ENCODE measurements at places on chromosomes 6 and 20.

DNA sequence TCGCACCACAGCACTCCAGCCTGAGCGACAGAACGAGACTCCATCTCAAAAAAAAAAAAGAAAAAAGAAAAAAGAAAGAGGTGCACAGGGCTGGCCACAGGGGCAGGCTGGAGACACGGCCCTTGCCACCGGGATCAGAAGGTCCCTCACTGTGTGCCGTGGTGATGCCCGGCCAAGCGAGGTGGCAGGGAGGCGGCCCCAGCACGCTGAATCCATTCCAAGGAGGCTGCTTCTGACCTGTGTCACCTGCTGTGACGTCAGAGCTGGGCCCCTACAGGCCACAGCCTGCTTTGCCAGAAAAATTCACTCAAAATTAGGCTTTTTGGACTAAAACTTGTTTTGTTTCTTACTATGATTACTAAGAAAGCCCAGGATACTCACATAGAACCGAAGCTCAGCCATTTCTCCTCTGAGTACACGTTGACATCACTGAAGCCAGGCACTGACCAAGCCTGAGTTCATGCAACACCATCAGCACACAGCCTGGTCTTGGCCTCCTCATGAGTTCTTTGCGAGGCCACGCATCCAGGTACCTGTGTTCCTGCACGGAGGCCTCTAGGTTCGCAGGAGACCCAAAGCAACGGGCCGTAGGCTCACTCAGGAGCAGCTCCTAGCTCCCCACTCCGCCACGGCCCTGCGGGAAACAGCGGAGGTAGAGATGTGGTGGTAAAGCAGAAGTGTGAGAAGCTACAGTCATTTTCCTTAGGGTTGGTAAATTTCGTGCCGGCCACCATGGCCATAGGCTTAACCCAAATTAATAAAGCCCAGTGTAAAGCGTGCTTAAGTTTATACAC, 67.8 kb downstream of the THBS2 start:
- DNase-seq, result no peak

GRCh38 chr6:95413789-95414188, 163.5 kb upstream of the MANEA start:
- DNase-seq, result no peak

GRCh38 chr6:100276311-100277057, 188.2 kb downstream of the SIM1 start:
- DNase-seq, result no peak

DNA sequence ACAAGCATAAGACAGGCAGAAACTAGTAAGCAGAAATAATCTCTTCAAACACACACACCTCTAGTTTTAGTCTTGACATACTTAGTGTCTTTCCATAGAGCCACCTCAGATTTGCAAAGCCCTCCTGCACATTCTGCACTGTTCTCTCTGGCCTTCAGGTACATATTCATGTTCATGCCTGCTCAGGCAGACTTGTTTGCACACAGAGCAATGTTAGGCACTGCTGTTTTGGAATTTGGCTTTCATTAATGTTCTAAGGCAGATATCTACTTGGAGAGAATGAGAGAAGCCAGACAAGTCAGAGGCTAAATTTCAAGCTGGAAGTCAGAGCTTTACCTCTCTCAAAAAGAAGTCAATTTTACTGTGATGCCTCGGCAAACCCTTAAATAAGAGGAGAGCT, 21.3 kb upstream of the DST start:
- no peak for DNase-seq

DNA sequence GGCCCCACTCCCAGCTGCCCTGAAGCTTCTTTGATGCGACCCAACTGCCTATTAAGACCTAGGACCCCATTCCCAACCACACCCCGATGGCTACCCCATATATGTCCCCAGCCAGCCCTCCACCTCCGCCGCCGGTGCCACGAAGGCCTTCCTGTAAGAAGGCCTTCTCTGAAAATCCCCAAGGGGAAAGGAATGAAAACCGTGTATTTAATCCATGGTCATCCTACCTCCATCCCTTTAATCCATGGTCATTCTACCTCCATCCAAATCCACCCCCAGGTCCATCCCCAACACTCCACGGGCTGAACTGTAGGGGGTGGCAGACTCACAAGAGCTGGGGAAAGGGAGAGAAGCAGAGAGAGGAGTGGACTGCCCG, 545 bp upstream of the VSX1 start:
- no peak for DNase-seq

- DNase-seq, result no peak
Measured at GRCh38 chr6:157779705-157780604, 43.1 kb upstream of the SNX9 start.

DNA sequence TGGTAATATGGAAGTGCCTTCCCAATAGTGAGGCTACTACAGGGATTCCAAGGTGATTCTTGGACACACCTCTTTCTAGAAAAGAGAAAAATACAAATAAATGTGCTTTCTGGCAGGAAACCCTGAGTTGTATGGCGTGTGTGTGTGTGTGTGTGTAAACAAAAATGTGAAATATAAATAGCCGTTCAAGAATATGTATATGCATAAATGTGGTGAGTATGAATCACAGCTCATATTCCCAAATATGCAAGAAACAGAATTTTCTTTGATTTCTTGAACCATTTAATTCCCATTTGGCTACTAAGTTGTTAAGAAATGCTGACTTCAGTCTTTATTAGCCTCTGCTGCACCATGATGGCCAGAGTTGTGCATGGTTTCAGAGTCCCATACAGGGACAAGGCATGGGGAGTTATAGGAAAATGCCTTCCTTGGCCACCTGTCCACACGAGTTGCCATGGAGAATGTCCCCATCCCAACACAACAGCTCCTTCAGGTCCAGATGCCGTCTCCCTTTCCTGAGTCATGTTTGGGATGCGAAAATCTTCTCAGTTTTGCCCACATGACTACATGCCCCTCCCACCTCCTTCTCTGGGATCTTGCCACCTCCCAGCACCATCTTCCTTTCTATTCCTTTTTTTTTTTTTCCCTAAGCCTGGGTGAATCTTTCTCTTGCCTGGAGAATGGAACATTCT, 312.4 kb upstream of the ECI2 start:
- no peak for DNase-seq

DNA sequence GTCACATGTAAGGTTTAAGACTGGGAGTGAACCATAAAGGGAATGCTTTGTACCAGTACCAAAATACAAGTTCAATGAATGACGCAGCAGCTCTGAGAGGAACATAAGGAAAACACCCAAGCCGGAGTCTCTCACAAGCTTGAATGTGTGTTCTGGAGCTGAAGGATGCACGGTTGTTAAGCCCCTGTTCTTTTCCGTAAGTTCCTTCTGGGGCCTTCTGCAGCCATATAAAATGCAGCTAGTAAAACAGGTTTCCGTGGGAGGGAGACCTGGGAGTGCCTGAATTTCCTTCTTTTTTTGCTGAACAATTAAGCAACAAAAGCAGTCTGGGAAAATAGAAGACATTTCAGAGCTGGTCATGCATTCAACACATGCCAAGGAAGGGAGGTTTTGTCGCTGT, 73.2 kb upstream of the JAG1 start:
- DNase-seq, result no peak

DNA sequence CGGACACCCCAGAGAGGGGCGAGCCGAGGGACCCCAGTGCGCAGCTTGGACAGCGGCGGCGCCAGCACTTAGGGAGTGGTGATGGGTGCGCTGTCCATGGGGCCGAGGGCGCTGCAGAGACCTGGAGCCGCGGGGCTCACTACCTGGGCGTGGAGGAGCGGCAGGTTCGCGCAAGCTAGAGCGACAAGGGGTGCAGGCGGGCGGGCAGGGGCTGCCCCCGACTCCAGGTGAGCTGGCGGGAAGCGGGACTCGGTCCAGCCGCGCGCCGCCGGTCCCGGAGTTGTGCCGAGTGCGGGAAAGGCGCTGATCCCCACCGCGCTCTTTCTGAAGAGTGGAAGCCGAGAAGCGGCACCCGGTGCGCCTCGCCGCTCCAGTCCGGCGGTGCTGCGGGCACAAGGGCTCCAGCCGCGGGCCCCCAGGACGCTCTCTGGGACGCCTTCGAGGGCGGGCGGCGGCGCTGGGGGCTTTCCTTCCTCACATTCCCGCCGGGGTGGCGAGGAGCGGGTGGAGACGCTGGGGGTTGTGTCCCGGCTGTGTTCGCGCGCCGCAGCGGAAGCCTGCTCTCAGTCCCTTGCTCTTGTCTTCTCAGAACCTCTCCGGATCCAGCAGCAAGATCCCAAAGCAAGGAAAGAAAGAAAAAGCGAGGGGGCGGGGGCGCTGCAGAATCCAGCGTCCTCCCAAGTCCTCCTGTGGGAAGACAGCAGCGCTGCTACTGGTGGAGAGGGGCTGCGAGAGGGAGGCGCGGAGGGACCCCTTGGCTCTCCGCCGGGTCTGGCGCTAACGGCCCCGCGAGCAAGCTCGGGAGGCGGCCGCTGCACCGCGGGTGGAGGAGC, at the start of gene B3GAT2:
Gene B3GAT2 (minus strand): TSS at position 610 of the 833 bp plus-strand sequence. CDS start 631 bp downstream, outside the sequence.
- no peak for DNase-seq

DNA sequence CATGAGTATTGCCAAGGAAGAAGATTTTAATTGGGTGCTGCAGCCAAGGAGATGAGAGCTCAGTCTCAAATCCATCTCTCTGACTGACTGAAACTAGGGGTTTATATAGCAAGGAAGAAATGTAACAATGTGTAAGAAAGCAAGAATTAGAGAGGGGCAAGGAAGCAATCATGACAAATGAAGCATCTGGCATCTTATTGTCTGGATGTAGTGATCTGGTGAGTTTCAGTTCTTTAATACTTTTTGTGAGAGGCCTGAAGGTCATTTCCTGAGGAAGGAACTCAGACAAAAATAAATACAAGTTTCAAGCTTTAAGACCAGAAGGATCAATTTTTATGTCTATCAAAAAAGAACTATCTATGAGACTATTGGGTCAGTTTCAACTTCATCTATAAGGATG, 64.2 kb downstream of the HTR1E start:
- no peak for DNase-seq

- no peak for DNase-seq
Measured at GRCh38 chr6:53673162-53673727, 7.7 kb upstream of the KLHL31 start.

DNA sequence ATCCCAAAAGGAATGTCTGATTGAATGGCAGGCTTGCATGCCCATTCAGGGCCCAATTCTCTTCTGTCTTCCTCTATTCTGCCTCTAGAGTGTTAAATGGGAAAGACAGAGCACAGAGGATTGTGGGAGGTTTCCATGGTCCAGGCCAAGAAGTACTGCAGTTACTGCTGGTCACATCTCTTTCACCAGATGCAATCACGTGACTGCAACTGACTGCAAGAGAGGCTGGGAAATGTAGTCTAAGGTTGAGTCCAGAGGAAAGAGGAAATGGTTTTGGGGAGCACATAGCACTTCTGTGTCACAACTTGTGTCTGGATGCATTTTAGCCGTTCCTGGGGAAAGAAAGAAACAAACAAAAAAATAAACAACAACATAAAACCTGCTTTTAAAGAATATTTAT, 336.4 kb upstream of the BTBD3 start:
- DNase-seq, result no peak
